IPS DF 6.9 (cell line): ENCODE measurements at places on chromosomes 6 and 20.

GRCh38 chr6:134138226-134138975, 86.0 kb upstream of the SLC2A12 start:
- DNase-seq, result no peak

DNA sequence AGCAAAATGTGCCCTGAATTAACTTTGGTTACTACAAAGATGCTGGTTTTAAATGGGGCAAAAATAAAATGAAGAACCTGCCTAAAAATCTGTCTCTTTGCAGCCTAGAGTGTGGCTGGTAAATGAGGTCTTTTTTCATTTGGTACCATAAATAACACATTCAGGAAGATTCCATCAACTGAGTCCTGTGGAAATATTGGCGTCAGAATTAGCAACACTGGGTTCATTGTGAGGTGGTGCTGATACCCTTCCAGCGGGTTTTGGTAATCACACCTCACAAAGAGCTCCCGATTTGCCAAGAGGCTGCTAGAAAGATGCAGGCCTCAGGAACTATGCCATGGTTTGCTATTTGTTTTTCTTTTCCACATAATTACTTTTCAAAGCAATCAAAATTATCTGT, 55.3 kb downstream of the FAM50B start:
- DNase-seq, result no peak

DNA sequence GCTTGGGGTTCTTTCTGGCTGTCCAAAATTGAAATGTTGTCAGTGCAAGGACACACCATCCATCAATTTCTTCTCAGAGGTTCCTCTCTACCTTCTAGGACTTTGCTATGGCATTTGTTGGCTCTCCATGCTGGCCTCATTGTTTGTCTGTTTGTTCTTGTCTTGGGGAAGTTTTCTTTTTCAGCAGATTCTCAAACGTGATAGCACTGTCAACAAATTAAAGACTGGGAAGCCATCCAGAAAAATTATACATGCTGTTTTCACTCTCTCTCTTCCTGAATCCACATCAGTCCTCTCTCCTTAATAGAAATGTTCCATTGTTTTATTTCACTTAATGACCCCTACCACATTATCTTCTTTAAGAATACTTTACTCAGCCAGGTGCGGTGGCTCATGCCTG, 130.4 kb downstream of the PCSK2 start:
- no peak for DNase-seq

GRCh38 chr6:129521946-129522345, 188.0 kb downstream of the ARHGAP18 start:
- DNase-seq, result no peak

DNA sequence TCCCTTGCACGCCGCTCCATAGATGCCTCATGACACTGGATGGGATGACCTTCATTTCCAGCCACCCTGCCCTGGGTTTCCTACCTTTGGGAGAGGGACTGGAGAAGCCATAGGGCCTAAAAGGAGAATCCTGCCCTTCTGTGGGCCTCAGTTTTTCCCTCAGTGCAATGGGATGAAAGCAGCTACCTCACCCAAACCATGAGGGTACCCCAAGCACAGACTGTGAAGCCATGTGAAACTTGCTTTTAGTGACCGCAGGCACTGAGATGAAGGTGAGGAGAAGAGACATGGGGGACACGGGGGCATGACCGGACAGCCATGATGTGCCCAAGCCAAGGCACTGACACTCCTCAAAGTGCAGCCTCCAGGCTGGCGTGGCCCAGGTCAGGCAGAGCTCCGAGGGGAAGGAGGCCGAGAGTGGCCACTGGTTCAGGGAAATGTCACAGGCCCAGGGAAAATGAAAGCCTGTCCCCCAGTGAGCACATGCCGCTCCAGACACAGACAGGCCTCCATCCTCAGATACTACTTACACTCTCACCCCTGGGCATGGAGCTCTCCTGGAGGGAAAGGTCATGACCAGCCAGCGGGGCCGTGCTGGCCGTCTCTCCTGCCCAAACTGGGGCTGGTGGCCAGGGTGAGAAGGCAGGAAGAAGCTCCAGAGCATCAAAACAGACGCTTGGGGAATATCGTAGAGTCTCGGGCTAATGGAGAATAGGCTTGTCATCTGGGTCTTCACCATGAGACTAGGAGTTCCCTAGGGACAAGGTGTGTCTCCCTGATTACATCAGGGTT, 116.2 kb downstream of the GRM4 start:
- no peak for DNase-seq
